ENCODE measurements at places on chromosomes 5 and 9. TPM values are rescaled to one million over a fixed set of nuclear protein-coding genes. Genes with fewer than 3 reads are reported as not detected.

Gene NR5A1
- 0.03 TPM for polyA plus RNA-seq

Gene SLC1A1
- polyA plus RNA-seq = not detected

Gene CCL27
- polyA plus RNA-seq = not detected

Gene SUSD3
- polyA plus RNA-seq = 10.5 TPM

Gene C5
- 1.7 TPM for polyA plus RNA-seq

Gene FOXI1
- polyA plus RNA-seq = not detected

Gene PIP5K1B
- polyA plus RNA-seq = 0.87 TPM

Gene SELENOP
- polyA plus RNA-seq = 0.24 TPM

Gene IFNA21
- polyA plus RNA-seq = not detected

Gene TAF11L10
- not detected for polyA plus RNA-seq

Gene CDH6
- not detected for polyA plus RNA-seq

Gene ARID3C
- not detected for polyA plus RNA-seq

Gene GOLM1
- 10.4 TPM for polyA plus RNA-seq

Gene DOCK2
- polyA plus RNA-seq = 57.5 TPM

Gene PCDHA5
- polyA plus RNA-seq = not detected

Gene HSD17B4
- 167 TPM for polyA plus RNA-seq

Gene MTAP
- polyA plus RNA-seq = 7.8 TPM

Gene PCDHB3
- polyA plus RNA-seq = not detected

Gene FGF18
- not detected for polyA plus RNA-seq

Gene PCDHA3
- polyA plus RNA-seq = not detected

Gene SIGMAR1
- 49.5 TPM for polyA plus RNA-seq

Gene BSPRY
- polyA plus RNA-seq = not detected

Gene SNX18
- 33.3 TPM for polyA plus RNA-seq

Gene FOXE1
- polyA plus RNA-seq = not detected

Gene SHISAL2B
- not detected for polyA plus RNA-seq

Gene SPINK5
- polyA plus RNA-seq = not detected

Gene ROPN1L
- 1.9 TPM for polyA plus RNA-seq

Gene IFNA13
- not detected for polyA plus RNA-seq

Gene ADRA1B
- not detected for polyA plus RNA-seq

Gene NUTM2F
- not detected for polyA plus RNA-seq

Gene GARIN3
- polyA plus RNA-seq = not detected

Gene PCDHGB6
- polyA plus RNA-seq = not detected

Gene HRH2
- 75.5 TPM for polyA plus RNA-seq

Gene TTC23L
- polyA plus RNA-seq = not detected

Gene ENTPD8
- not detected for polyA plus RNA-seq

Gene SPAG8
- polyA plus RNA-seq = 0.52 TPM

Gene PPP3R2
- polyA plus RNA-seq = not detected

Gene RHOBTB3
- polyA plus RNA-seq = 1.1 TPM

Gene SLC36A3
- not detected for polyA plus RNA-seq

Gene TRPM6
- not detected for polyA plus RNA-seq

Gene TAF9
- 32.2 TPM for polyA plus RNA-seq

Gene PRXL2C
- 9.3 TPM for polyA plus RNA-seq

All from CD14-positive monocyte (primary cell).